Globus pallidus (tissue), 1 donor: ENCODE measurements at places on chromosomes 4 and X.

- DNase-seq: no peak
These were observed 1785.9 kb downstream of the PCDH7 start for GRCh38 chr4:32506067-32506466.

- no peak for DNase-seq
These were observed 111.3 kb upstream of the PAQR3 start for GRCh38 chr4:79050541-79050880.

DNA sequence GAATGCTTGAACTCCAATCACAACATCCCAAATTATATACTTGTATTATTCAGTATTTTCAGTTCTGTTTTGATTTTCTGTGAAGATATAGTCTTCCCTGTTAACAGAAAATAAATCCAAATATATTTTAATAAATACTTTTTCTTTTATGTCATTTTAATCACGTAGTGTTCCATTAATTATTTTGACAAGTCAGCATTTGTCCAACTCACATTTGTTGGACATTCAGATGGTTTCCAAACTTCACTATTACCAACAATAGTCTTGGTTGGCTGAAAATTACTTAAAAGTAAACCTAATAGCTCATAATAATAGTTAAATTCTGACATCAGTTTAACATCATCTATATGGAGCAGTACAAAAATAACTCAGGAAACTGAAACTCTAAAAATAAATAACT lies 60.7 kb upstream of the SPANXD start:
- DNase-seq: no peak

DNA sequence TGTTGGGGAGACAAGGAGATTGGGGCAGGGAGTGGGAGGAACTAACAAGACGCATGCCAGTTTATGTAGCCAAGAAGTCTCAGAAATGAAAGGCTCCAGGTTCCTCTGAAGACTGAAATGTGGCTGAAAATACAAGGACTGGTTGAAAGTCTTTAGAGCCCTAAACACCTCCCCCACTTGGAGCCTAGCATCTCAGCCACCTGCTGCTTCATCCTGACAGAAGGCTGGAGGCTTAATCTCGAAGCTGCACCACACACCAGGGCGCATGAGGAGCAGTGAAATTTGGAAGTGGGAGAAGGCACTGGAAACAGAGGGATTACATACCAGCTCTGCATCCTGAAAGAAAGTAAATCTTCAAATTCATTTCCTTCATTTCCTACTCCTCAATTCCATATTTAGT lies 160.7 kb upstream of the FTHL17 start:
- no peak for DNase-seq

GRCh38 chr4:177376024-177376423 lies 66.2 kb downstream of the AGA start:
- peak; percentile 1 for DNase-seq

DNA sequence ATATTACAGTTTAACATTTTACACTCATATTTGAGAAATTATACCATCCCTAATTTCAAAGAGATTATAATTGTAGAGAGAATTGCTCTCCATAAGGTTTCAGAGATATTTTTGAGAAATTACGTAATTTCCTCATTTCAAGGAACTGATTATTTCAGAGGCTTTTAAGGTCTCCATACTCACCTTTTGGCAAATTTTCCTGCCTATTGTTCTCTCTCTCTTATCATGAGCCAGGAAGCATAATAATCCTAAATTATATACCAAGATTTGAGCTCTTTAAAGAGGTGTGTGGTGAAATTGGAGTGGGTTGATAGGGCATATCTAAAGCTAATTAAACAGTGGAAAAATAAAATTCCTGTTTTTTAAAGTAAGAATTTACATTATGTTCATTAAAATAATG lies 248.9 kb upstream of the FTHL17 start:
- DNase-seq: no peak

DNA sequence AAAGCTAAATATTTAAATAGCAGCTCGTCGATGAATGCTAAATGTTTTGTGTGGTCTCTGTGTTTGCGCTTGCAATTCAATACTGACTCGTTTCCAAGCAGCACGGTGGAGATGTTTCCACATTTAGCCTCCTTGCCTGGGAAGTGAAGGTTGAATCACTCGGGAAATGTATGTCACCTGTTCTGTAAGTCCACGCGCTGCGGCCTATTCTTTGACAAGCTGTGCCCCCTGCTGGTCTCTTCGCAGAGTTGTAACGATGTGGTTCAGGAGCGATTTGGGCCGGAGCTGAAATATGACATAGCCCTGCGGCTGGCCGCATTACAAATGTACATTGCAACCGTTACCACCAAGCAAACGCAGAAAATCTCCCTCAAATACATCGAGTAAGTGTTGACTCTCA lies 89.6 kb upstream of the PRPS2 start:
- DNase-seq: peak; percentile 5

- no peak for DNase-seq
These were observed 102.8 kb downstream of the ITIH6 start for GRCh38 chrX:54695231-54695630.

GRCh38 chrX:32597777-32598176 lies 613.6 kb downstream of the DMD start:
- no peak for DNase-seq

DNA sequence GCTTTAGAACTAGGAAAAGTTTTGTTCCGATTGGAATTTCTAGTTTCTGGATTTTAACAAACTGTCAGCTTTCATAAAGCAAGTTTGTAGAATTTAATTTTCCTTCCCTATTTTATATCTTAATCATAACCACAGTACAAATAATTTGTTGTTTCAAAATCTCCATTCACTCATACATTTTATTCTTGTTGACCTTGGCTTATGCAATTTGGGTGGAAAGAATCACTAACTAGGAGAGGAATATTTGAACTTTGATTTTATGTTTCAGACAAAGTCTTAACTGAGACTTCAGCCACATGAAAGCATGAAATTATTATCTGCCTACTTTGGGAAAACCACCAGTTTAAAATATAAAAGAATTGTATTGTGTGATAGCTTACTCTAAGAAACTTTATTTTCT lies 427.9 kb downstream of the SPRY1 start:
- DNase-seq: no peak

- DNase-seq: no peak
These were observed 47.9 kb upstream of the QRFPR start for GRCh38 chr4:121428721-121429120.
